ENCODE measurements at places on chromosomes 1 and 21. TPM values are rescaled to one million over a fixed set of nuclear protein-coding genes. Genes with fewer than 3 reads are reported as not detected.

Gene ZNF687
- total RNA-seq, result 18.4 TPM

DNA sequence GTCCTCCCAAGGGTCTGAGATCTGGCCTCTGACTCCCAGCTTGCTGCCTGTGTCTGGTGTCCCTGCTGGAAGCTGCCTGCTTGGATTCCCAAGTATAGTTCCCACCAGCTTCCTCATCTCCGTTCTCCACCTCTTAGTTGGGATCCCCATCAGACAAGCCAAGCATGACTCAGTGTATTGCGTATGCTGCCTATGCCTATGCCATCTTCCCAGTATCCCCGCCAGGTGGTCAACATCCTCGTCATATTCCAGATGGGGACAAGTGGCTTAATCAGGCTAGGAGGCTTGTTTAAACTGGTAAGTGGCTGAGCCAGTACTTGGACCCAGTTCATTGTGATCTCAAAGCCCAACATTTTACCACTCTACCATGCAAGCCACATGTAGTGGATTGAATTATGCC lies 204.4 kb downstream of the GRIK3 start:
- DNase-seq, result no peak
- H3K36me3 ChIP-seq, result no peaks in the 10 kb centered on the region
- no peak overlapping the region for H3K4me3 ChIP-seq

DNA sequence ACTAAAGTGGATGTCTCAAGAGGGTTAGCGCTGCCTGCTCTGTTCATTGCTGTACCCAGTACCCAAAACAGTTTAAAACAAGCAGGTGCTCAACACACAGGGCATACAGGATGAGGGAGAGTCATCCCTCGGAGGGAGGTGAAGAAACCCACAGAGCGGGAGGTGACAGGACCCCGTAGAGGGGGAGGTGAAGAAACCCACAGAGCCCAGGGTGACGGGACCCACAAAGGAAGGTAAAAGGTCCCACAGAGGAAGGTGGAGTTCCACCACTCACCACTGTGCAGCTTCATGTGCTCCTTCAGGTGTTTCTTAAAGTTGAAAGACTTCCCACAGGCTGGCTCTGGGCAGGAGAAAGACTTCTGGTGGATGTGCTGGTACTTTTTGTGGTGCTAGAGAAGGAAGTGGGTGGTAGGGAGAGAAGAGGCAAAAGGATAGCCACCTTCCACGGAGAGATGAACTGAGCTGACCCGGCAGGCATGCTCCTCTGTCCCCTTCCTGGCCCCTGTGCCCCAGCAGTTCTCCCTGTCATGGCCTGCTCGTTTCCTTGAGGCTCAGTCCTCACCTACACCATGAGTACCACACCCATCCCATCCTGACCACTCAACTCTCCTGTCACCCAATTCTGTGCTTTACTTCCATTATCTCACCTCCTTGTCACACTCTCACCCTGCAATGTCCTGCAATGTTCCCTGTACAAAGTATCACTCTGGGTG lies 5.1 kb downstream of the ZNF692 start:
- no peak overlapping the region for H3K27ac ChIP-seq
- H3K4me3 ChIP-seq, result no peak overlapping the region
- H3K4me1 ChIP-seq, result peaks cover 3% of the 10 kb centered on the region
- no peaks in the 10 kb centered on the region for H3K36me3 ChIP-seq
- H3K27me3 ChIP-seq, result no peaks in the 10 kb centered on the region
- no peak for DNase-seq

Gene BNIPL
- 0.29 TPM for total RNA-seq

Gene LRRC42
- total RNA-seq, result 26.2 TPM

Gene TMCO4
- 37.1 TPM for total RNA-seq

GRCh38 chr1:169584483-169585144 lies 1.7 kb downstream of the F5 start:
- H3K27ac ChIP-seq, result no peak overlapping the region
- no peak for DNase-seq
- H3K4me3 ChIP-seq, result no peak overlapping the region
- no peaks in the 10 kb centered on the region for H3K4me1 ChIP-seq
- H3K36me3 ChIP-seq, result no peaks in the 10 kb centered on the region
- no peaks in the 10 kb centered on the region for H3K27me3 ChIP-seq

Gene FTCD
- total RNA-seq, result 2.6 TPM

Gene ST7L
- total RNA-seq, result 20.2 TPM

- H3K27ac ChIP-seq, result peak overlapping the region; percentile 91
- H3K36me3 ChIP-seq, result no peaks in the 10 kb centered on the region
- H3K4me3 ChIP-seq, result no peak overlapping the region
- no peaks in the 10 kb centered on the region for H3K27me3 ChIP-seq
- peaks cover 19% of the 10 kb centered on the region for H3K4me1 ChIP-seq
These were observed 74.6 kb upstream of the IPO9 start for GRCh38 chr1:201754353-201754752.

- no peak overlapping the region for H3K4me3 ChIP-seq
- no peaks in the 10 kb centered on the region for H3K36me3 ChIP-seq
- H3K4me1 ChIP-seq, result no peaks in the 10 kb centered on the region
- H3K27me3 ChIP-seq, result no peaks in the 10 kb centered on the region
- no peak for DNase-seq
These were observed 171.1 kb upstream of the CSF3R start for GRCh38 chr1:36653850-36654249.

DNA sequence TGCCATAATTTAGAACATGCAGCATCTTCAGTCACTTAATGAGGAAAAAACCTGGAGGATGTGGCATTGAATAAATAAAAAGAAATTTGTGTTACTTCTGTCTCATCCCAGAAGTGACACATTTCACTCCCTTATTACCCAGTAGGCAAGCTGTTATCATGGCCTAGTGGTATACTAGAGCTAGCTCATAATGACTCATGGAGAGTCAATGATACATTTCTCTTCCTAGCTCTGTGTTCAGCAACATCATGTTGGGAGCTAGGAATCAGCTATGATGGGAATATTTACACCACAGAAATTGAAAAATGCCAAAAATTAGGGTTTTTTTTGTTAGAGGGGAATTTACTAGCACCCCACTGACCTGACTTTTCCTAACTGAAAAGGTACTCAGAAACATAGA lies 182.7 kb downstream of the HMCN1 start:
- no peaks in the 10 kb centered on the region for H3K27me3 ChIP-seq
- no peaks in the 10 kb centered on the region for H3K36me3 ChIP-seq
- no peaks in the 10 kb centered on the region for H3K4me1 ChIP-seq
- no peak overlapping the region for H3K4me3 ChIP-seq
- DNase-seq, result no peak

- H3K4me1 ChIP-seq, result no peaks in the 10 kb centered on the region
- H3K27me3 ChIP-seq, result no peaks in the 10 kb centered on the region
- no peak for DNase-seq
- no peak overlapping the region for H3K27ac ChIP-seq
These were observed 9.3 kb upstream of the ST6GALNAC5 start for GRCh38 chr1:76857973-76858372.

GRCh38 chr21:32548978-32549377 lies 36.3 kb downstream of the TCP10L start:
- DNase-seq, result no peak
- no peak overlapping the region for H3K4me3 ChIP-seq
- H3K27me3 ChIP-seq, result no peaks in the 10 kb centered on the region
- H3K36me3 ChIP-seq, result no peaks in the 10 kb centered on the region

GRCh38 chr1:233675893-233676292 lies 62.0 kb downstream of the KCNK1 start:
- H3K27ac ChIP-seq, result no peak overlapping the region
- H3K4me1 ChIP-seq, result no peaks in the 10 kb centered on the region
- no peak overlapping the region for H3K4me3 ChIP-seq
- no peaks in the 10 kb centered on the region for H3K36me3 ChIP-seq

- no peaks in the 10 kb centered on the region for H3K4me1 ChIP-seq
- H3K36me3 ChIP-seq, result no peaks in the 10 kb centered on the region
- H3K27me3 ChIP-seq, result no peaks in the 10 kb centered on the region
- no peak overlapping the region for H3K27ac ChIP-seq
These were observed 73.6 kb upstream of the TLR5 start for GRCh38 chr1:223216531-223217205.

DNA sequence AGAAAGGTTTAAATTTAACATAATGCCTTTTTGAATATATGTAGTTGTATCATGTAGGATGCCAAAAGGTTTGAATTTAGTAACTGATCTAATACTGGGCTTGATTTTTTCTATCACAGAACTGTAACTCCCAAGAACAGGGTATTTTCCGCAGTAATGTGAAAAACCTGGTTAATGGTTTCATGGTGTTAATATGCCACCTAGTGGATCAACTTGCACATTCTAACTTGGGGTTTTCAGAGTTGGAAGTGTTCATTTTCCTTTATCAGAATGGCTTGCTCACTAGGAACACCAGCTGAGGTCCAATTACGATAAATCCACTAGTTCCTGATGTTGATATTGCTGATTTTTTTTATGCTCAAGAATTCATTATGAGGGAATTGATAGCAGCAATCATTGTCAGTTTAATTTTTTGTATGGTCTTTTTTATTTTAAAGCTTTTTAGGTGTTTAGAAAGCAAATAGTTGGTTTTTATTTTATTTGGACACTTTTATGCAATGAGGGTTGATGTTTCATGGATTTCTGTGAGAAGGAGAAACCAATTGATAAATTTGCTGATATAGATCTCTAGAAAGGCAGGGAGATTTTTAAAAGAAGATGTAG lies 157.2 kb downstream of the PLA2G4A start:
- H3K4me1 ChIP-seq, result no peaks in the 10 kb centered on the region
- H3K4me3 ChIP-seq, result no peak overlapping the region
- H3K36me3 ChIP-seq, result no peaks in the 10 kb centered on the region
- H3K27me3 ChIP-seq, result no peaks in the 10 kb centered on the region
- no peak overlapping the region for H3K27ac ChIP-seq

Gene B3GALT5
- total RNA-seq, result 0.39 TPM

Gene C1orf185
- total RNA-seq, result not detected

DNA sequence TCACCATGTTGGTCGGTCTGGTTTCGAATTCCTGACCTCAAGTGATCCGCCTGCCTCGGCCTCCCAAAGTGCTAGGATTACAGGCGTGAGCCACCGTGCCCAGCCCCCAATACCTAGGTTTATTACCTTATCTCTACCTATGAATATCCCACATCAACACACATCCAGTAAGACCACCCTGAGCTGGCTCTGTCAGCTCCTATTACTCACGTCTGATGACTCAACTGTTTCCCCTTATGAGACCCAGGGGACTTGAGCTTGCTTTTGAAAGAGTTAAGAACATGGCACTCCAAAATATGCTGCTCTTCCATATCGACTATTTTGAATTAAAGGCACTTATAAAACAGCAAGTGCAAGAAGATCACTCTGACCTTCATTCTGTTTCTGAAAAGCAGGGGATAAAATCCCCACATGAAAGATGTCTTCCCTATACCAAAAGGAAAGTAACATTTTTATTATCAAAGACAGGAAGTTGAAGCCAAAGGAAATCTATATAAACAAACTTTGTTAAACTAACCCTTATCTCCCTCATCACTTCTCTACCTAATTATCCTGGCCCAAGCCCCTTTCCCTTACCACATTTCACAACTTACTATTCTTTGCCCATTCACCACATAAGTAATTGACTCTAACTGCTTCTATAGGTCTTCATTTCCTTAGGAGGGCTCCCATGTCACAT lies 41.3 kb upstream of the OSBPL9 start:
- H3K36me3 ChIP-seq, result no peaks in the 10 kb centered on the region
- no peak for DNase-seq
- H3K4me1 ChIP-seq, result no peaks in the 10 kb centered on the region
- H3K27ac ChIP-seq, result no peak overlapping the region
- H3K27me3 ChIP-seq, result no peaks in the 10 kb centered on the region

DNA sequence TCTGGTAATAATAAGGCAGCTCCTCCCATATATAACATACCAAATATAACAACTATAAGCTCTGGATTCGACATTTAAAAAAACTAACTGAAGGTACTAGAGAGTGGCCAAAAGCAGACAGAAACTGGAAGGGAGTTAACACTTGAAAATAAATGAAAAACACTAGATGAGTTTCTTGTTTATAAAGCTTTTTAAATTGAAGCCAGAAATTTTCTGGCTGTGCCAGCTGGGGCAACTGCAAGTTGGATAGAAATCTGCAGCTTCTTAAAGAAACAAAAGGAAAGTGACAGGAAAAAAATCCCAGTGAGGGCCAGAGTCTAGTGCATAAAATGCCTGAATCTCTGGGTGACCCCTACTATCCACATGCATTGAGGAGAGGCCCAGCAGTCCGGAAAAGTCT lies 432.7 kb downstream of the SMYD3 start:
- no peaks in the 10 kb centered on the region for H3K4me1 ChIP-seq
- no peaks in the 10 kb centered on the region for H3K36me3 ChIP-seq
- H3K27me3 ChIP-seq, result no peaks in the 10 kb centered on the region
- H3K4me3 ChIP-seq, result no peak overlapping the region
- DNase-seq, result no peak

- DNase-seq, result no peak
- H3K27me3 ChIP-seq, result no peaks in the 10 kb centered on the region
- no peak overlapping the region for H3K27ac ChIP-seq
- no peaks in the 10 kb centered on the region for H3K36me3 ChIP-seq
- H3K4me1 ChIP-seq, result no peaks in the 10 kb centered on the region
- no peak overlapping the region for H3K4me3 ChIP-seq
These were observed 23.7 kb upstream of the HFM1 start for GRCh38 chr1:91428182-91428798.

- no peaks in the 10 kb centered on the region for H3K36me3 ChIP-seq
- no peak overlapping the region for H3K4me3 ChIP-seq
- no peak overlapping the region for H3K27ac ChIP-seq
- no peaks in the 10 kb centered on the region for H3K27me3 ChIP-seq
- no peaks in the 10 kb centered on the region for H3K4me1 ChIP-seq
These were observed 167.1 kb downstream of the PHTF1 start for GRCh38 chr1:113592230-113592629.

- no peak overlapping the region for H3K27ac ChIP-seq
- DNase-seq, result no peak
- no peaks in the 10 kb centered on the region for H3K27me3 ChIP-seq
- no peak overlapping the region for H3K4me3 ChIP-seq
These were observed 195.1 kb downstream of the CRB1 start for GRCh38 chr1:197463142-197463541.
